ENCODE measurements at places on chromosomes 12 and 14.

DNA sequence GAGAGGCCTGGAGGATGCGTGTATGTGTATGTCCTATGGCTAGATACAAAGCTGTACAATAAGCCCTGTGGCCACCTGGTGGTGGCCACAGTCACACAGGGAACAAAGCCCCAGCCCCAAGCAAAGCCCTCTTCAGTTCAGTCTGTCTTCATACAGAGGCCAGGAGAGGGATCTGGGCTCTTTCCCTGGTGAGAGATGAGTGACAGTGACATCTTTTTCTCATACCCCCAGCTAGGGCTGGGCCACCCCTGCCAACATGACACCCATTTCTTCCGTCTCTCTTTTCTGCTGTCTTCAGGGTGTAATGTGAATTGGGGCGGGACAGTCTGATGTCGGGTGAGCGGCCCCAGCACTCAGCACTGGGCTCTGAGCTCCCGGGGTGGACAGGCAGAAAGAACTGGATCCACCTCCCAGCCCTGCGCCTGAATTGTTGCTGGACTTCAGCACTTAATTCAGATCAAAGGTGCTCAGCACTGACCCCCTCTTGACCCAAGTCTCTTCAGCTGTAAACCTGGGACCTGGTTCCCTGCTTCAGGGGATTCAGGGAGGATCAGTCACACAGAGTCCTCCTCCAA lies 59.8 kb downstream of the SERPINA3 start:
- DNase-seq: no peak

DNA sequence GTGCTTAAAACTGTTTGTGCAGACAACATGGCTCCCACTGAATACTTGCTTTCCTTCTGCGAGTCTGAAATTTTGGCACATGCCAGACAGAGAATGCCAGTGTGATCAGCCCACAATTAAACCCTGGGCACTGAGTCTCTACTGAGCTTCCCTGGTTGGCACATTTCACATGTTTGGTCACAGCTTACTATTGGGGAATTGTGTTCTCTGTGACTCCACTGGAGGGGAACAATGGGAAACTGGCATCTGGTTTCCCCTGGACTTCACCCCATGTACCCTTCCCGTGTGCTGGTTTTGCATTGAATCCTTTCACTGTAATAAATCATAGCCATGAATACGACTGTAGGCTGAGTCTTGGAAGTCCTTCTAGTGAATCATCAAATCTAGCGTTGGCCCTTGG lies 64.9 kb downstream of the EFCAB11 start:
- no peak for DNase-seq

GRCh38 chr14:54188064-54188666 lies 208.6 kb upstream of the CDKN3 start:
- no peak for DNase-seq

DNA sequence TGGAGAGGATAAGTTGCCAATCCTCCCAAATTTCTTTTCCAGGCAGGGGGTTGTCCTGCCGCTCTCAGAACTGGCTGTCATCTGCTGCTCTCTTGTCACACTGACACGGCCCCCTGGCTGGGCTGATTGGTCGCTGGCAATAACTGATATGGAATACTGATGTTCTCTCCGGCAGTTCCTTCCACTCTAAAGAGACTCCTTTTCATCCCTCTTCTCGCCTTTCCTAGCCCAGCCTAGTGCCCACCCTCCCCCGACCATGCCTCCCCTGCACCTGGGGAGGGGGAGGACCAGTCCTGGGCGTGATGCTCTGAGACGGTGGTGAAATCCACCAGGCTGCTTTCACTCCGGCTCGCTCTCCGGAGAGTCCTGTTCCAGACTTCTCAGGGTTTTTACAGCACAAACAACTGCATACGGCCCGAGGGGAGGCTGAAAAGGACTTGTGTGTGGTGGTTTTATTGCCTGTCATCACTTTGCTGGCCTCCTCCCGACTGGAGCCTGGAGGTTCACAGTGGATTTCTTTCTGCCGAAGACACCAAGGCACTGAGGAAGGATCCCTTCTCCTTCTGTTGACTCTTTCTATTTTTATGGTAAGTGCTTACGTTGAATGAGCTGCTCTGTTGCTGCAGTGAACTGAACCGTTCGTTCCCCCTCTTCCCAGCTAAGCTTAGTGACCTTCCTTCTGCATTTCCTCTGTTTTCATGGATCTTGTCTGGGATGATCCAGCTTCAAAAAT lies at the start of gene ANO4:
Gene ANO4, plus strand, starts transcription at position 336 of the 733 bp plus-strand sequence. CDS start 107,010 bp downstream, outside the sequence.
- DNase-seq: no peak

Data from NCI-H1092 (cell line).